ENCODE measurements at places on chromosomes 1 and 21. TPM values are rescaled to one million over a fixed set of nuclear protein-coding genes. Genes with fewer than 3 reads are reported as not detected.

Gene DTL
- polyA plus RNA-seq = 10.0 TPM

Gene POU3F1
- polyA plus RNA-seq = 0.34 TPM

Gene ESPN
- polyA plus RNA-seq = 0.96 TPM

Gene SIK1
- 3.3 TPM for polyA plus RNA-seq

DNA sequence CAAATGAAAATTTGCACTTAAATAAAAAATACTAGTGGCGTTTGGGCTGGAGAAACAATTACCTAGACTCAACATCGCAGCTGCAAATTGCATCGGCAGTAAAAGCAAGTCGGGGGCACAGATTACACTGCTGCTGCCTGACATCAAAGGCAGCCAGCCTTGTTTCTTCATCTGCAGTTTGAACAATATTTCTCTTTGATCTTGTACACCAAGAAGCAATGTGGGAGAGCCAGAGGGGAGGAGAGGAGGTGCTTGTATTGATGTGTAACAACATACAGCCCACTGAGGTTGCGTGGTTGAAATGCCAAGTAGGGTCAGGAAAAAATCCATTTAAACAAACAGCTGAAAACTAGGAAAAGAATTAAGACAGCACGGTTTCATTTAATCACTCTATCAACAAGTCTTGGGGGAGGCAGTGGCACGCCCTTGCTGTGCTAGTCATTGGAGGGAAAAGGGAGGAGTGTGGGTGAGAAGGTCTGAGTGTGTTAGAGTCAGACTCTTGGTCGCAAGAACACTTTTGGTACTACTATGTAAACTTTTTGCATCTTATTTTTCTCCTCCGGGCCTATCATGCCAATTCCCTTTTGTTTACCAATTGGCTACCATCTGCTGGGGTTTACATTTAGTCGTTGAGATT lies 456.5 kb downstream of the OMA1 start:
- DNase-seq = no peak

- DNase-seq = no peak
Observed at GRCh38 chr1:184395370-184395769, 8.5 kb downstream of the C1orf21 start.

DNA sequence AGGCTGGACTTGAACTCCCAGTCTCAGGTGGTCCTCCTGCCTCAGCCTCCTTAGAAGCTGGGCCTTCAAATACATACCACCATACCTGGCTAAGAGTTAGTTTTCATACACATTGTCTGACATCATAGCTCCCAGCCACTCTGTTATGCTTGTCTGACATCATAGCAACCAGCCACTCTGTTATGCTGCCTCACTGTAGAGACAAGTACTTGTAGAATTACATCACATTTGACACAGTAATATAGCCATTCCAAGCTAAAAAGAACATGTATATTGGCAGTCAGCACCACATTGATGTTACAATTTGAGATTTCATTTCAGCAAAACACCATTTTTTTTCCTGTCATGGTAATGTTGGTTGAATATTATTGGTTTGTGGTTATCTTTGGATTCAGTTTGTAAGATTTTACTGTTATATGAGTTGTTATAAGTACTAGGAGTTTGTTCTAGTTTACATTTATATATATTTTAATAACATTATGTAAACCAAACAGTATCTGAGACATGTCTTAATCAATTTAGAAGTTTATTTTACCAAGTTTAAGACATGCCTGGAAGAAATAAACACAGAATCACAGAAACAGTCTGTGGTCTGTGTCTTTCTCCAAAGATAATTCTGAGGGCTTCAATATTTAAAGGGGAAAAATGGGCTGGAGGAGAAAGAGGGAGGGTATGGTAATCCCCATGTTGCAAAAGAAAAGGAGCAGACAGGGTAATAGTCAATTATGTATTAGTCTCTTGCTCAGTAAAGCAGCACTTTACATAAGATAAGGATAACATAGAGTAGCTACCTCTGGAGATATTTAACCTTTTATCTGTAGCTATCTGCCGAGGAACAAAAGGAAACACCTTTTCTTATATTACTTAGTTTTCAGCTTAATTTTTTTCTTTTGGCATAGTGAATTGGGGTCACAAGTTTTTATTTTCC lies 43.0 kb downstream of the XPR1 start:
- DNase-seq = no peak

- no peak for DNase-seq
Observed at GRCh38 chr21:28714777-28715464, 277.8 kb downstream of the LTN1 start.

- DNase-seq = peak; percentile 53
Observed at GRCh38 chr1:27099587-27100334, 55.2 kb downstream of the SLC9A1 start.

GRCh38 chr1:207991583-207992026 lies 80.7 kb upstream of the CD34 start:
- DNase-seq = no peak

DNA sequence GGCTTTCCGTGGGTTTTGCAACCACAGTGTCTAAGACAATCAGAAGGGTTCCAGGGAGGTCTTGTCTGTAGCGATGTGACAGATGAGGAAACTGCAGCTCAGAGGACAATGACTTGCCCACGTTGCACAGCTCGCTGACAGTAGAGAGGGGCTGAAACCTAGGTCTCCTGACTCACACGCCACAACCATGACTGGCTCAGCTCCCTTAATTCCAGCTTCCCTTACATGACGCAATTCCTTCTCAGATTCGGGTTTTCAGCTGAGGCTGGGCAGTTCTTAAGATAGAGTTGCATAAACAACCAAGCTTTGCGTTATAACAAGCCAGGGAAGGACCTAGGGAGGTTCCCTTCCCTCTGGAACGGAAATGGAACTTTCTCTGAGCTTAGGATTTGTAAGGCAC lies 36.3 kb downstream of the DHCR24 start:
- peak; percentile 15 for DNase-seq

DNA sequence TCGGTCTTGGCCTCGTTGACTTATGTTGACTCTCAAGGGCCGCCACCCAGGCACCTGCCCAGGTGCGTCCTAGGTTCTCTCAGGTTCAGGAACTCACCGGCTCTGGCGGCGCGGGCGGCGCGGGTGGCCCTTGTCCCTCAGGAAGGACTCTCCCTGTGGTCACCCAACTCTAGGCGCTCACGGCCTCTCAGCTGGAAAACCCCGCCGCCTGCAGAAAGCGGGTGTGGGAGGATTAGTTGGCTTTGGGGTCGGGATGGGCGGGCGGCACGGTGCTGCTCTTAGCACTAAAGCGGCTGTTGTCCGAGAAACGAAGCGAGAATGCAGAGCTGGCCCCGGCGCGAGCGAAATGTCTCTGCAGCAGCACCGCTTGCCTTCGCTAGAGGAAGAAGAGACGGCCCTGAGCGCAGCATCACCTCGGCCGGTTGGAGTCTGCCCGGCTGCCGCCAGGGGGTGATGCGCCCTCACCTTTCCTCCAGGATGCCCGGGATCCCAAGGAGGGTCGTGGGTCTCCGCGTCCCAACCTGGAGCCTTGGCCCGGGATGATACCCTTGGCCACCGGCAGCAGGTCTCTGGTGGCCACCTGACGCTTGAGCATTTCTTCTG lies 8.1 kb upstream of the TADA1 start:
- peak; percentile 61 for DNase-seq

- no peak for DNase-seq
Observed at GRCh38 chr1:111629190-111629954, 9.8 kb downstream of the RAP1A start.

GRCh38 chr1:228349701-228350171 lies 56.9 kb downstream of the TRIM11 start:
- DNase-seq = no peak

DNA sequence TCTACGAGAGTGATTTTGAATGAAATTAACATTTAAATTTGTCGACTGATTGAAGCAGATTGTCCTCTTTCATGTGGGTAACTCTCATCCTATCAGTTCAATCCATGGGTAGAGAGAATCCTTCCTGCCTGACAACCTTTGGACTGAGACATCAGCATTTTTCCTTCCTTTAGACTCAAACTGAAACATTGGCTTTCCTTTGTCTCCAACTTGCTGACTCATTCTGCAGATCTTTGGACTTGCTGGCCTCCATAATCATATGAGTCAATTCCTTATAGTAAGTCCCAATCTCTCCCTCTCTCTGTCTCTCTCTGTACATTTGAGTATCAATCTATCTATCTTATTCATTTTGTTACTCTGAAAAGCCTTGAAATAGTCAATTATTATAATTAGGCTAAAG lies 416.7 kb downstream of the LRRIQ3 start:
- DNase-seq = no peak

GRCh38 chr1:192668409-192668983 lies 32.5 kb downstream of the RGS13 start:
- no peak for DNase-seq

DNA sequence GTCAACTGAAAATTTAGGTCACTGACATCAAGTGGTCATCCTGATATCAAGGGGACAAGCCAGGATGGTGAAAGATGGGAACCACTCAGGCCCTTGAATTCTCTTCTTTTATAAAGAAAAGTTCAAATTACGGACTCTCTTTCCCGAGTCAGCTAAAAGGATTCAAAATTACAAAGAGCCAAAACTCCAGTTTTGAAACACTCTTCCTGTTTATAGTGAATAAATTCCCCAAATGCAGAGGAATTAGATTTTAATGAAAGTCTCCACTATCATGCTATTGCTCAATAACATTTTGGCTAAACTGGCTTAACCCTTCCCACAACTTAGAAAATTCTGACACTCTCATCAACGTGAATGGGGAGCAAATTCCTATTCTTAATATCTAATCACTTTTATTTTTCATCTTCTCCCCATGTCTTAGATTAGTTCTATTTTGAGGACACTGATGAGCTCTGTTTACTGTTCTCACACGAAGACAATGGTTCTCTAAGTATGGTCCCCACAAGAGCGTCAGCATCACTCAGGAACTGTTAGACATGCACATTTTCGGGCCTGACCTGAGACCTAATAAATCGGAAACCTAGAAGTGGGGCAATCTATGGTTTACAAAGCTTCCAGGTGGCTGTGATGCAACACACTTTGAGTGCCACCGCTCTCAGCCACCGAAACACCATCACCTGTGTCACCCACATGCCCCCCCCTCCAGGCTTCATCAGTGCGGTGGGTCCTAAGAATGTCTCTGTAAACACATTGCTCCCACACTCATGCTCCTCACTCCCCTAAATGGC lies 64.4 kb upstream of the TIAM1 start:
- no peak for DNase-seq

DNA sequence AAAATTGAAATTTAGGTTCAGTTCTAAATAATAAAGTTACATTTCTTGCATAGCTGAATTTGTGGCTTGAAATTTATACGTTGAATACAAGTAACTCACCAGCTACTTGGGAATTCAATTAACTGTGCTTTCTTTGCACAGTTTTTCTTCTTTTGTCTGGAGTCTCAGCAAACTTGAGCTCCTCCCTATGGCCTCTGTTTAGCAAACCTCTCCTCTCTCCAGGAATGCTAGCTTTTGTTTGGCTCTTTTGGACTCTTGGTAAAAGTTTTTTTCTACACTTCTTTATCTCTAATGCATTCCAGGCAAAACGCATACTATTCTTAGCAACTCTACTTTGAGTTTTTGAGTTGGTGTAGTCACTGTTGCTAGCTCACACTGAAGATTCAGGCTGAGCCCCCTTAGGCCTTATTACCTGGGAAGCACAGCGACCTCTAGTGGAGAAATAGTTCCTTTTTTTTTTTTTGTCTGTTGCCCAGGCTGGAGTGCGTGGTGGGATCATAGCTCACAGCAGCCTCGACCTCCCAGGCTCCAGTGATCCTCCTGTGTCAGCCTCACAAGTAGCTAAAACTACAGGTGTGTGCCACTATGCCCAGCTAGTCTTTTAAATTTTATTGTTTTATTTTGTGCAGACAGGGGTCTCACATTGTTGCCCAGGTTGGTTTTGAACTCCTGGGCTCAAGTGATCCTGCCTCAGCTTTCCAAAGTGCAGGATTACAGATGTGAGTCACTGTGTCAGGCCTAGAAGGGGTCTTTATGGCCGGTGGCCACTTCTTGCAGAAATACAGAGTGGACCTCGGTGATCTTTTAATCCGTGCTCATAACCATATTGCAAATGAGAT lies 61.7 kb downstream of the CASQ2 start:
- no peak for DNase-seq

DNA sequence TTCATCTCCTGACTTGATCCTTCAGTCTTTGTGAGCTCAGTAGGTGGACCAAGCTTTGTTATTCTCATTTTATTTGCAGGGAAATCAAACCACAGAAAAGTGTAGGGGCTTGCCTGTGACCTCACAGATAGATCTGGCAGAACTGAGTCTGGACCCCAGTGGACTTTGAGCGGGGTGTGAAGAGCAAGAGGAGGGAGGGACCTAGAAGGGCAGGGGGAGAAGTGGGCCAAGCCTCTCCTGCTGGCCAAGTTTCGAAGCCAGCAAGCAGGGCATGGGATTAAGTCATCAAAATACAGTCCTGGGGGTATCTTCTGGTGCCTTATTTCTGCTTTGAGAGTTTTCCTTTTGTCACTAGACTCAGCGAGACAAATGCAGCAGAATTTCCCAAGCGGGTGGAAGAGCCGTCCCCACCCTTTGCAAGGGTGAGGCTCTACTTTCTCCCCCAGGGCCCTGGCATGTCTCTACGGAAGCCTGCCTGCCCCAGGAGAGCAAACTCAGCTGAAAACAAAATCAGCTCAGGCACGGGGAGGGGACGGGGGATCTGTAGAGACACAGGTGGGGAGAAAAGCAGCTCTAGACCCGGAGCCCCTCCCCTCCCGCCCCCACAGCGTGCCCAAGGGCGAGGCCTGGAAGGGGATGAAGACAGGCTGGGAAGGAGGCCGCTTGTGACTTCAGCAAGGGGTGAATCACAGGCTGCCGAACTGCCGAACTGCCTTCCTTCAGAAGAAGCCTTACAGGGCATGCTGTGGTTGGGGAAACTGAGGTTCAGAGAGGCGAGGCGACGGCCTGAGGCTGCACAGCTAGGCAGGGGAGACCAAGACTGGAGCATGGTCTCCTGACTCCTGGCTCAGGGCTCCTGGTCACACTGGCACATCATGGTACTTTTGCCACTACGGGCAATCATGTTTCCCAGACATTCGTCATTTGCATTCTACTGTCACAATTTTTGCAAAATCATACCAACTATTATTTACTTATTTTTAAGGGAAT lies 19.2 kb downstream of the PKP1 start:
- DNase-seq = no peak

- DNase-seq = no peak
Observed at GRCh38 chr1:42817976-42818375, 779 bp upstream of the SVBP start.

DNA sequence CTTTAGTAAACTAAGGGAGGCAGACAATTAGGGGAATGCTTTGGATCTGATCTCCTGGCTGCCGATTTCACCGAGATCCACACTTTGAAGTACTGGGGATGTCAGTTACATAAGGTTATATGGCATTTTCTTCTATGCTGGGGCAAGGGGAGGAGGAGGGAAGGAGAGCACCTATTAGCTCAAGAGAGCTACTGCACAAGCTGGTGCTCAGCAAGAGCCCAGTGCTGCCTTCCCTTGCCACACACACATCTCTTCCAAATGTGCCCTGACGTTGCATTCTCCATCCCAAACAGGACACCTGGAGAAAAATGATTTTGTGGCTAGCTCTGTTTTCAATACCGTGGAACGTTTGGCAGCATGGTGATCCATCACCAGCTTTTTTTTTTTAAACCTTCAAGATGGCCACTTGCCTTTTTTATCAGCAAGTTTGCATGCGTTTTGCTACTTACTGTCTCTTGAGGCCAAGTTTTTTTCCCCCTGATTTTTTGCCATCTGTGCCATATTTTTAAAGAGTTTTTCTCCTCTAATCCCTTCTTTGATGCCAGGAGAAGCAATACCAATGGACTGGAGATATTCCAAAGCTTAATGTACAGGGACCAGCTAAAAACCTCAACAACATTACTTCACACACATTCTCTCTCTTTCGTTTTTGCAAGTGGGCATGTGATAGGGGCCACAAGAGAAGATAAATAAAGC lies 66.6 kb downstream of the PAPPA2 start:
- no peak for DNase-seq
